Amniotic stem cell (primary cell): ENCODE measurements at places on chromosomes 4 and X.

- no peak for DNase-seq
Measured at GRCh38 chrX:129058405-129058804, 464.9 kb downstream of the SMARCA1 start.

DNA sequence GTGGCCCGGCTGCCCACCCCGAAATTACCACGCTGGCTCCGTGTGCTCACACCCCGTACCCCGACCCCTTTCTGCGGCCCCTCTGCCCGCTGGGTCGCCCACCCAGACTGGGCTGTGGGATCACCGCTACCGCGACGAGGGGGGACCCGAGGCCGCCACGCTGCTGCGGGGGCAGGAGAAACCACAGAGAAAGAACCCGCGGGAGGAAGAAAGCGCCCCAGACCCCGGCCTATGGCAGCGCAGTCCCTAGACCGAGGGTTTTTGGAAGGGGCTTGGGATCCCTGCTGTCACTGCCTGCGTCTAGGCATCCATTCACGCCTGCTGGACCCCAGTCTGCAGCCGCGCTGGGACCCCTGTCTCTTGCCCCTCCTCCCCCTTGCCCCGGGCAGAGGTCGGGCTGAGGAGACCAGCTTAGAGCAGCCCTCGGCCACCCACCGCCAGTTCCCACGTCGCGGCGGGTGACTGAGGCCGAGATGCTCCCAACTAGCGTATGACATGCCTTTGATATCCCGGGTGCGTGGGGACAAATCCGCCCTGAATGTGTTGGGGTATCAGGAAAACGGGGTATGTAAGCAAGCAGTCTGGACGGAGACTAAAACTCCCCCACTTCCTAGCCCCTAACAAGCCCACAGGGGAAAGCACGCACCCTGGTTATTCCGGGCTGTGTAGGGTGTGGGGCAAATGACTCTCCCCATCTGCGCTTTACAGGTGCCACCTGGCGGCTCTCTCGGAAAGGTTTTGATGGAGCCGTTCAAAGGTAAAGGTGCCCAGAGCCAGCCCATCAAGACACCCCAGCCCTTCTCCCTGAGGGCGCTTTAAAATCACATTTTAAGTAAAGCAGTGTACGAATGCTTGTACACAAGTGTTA lies 862 bp upstream of the INPP4B start:
- DNase-seq = no peak

GRCh38 chrX:107968623-107969022 lies 13.5 kb downstream of the TEX13B start:
- DNase-seq = no peak

DNA sequence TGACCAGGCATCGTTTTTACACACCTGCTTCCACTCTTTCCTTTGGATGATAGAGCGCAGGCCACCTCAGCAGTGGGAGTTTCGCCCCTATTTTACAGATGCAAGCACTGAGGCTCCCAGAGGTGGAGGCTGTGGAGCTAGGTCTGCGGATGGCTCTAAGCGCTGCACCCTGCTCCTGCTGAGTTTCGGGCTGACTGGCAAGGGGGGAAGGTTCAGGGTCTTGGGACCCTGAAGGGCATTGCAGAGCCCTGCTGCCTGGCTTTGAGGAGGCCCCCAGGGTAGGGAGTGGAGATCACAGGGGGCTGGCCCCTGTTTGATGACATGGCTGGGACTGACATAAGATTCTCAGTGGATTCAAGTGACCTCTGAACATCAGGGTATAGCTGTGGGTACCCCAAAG lies 62.8 kb upstream of the NKX1-1 start:
- no peak for DNase-seq

- DNase-seq = no peak
Measured at GRCh38 chr4:98245226-98245625, 16.0 kb upstream of the RAP1GDS1 start.

DNA sequence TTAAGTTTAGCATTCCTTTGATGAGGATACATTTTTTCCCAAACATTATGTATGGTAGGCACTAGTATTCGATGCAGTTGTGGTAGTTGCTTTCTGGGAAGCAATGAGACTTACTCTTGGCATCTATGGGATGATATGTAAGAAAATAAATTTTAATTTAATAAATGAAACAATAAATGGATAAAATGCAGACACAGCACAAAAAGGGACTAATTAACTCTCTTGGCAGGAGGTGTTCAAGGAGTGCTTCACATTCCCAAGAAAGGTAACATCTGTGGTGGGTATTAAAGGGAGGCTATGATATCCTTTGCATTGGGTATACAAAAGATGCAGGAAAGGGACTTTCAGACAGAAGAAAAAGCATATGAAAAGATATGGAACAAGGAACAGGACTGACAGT lies 111.0 kb downstream of the PGRMC2 start:
- DNase-seq = no peak

- DNase-seq = no peak
Measured at GRCh38 chr4:2798399-2799223, 5.7 kb downstream of the SH3BP2 start.

DNA sequence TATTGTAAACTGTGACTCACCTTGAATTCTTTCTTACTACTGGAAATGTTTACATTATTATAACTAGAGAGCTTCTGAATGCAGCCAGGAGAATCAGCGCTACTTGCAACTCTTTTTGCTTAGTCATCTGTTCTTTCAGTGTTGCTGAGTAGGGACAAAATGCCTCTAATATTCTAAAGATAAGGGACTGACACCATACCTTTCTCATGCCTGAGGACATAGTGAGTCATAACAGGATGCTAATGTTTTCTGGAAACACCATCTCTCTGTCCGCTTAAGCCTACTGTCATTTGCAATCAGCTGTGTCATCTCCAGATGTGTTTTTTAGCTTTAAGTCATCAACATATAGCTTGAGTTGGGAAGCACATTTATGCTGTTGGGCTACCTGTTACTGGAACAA lies 108.3 kb downstream of the QRFPR start:
- peak; percentile 24 for DNase-seq

DNA sequence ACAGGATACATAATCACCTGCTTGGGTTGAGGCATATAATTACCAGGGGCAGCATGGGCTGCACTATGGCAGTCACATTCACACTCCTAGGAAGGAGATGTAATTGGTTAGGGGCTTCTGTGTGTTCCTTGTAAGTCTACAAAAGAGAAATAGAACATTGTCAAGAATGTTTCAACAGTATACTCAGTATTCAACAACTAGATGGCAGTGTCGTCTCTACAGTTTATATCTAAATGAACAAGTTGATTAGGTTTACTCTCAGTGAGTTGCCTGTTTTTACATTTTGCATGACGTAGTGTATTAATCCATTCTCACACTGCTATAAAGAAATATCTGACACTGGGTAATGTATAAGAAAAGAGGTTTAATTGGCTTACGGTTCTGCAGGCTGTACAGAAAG lies 50.5 kb upstream of the RAB33B start:
- no peak for DNase-seq

- DNase-seq = no peak
Measured at GRCh38 chrX:151153667-151154066, 22.7 kb upstream of the GPR50 start.

DNA sequence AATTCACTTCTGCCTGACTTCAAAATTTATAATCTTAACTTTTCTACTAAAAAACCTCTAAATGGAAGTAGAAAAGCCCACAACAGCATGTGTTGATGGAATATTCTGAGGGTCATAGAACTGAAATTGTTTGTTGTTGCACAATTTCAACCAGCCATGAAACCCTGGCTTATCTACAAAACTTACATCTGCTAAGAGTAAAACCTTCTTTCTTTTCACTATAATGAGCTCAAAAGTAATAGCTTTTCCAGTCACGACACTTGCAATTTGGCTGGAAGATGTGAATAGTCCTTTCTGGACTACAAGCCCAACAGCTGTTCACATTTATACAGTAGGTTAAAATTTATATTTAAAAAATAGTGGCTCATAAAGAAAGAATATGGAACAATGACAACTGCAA lies 250.0 kb downstream of the GPAT3 start:
- DNase-seq = no peak

DNA sequence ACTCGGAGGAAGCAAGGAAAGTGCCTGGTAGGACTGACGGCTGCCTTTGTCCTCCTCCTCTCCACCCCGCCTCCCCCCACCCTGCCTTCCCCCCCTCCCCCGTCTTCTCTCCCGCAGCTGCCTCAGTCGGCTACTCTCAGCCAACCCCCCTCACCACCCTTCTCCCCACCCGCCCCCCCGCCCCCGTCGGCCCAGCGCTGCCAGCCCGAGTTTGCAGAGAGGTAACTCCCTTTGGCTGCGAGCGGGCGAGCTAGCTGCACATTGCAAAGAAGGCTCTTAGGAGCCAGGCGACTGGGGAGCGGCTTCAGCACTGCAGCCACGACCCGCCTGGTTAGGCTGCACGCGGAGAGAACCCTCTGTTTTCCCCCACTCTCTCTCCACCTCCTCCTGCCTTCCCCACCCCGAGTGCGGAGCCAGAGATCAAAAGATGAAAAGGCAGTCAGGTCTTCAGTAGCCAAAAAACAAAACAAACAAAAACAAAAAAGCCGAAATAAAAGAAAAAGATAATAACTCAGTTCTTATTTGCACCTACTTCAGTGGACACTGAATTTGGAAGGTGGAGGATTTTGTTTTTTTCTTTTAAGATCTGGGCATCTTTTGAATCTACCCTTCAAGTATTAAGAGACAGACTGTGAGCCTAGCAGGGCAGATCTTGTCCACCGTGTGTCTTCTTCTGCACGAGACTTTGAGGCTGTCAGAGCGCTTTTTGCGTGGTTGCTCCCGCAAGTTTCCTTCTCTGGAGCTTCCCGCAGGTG lies 637 bp downstream of the AR start:
- no peak for DNase-seq

DNA sequence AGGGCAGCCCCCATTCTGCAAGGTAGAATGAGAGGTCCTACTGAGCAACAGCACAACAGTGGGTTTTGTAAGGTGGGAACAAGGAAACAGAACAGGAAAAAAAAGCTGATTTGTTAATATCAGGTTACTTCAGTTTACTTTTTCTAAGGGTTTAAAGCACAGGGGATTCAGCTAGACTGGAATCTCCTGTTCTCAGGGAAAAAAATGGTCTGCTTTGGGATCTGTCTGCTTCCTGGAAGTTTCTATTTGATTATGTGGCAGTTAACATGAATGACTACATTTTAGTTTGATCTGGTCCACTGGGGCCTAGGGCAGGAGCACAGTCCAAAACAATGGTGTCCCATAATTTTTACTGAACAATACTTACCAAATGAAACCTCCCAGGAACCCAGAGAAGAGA lies 104.6 kb downstream of the FBXW7 start:
- no peak for DNase-seq

DNA sequence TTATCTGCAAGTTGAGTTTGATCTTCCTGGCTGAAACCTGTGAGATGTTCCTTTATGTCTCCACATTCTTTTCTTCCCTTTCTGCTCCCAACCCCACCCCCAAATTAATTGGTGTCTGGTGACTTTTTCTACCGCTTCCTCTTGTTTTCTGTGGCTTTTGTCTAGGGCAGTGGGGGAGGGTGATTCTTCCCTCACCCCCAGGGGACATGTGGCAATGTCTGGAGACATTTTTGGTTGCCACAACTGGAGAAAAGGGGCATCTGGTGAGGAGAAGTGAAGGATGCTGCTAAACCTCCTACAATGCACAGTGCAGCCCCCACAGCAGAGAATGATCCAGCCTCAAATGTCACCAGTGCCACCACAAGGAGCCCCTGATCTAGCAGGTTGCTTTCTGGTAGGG lies 152.9 kb downstream of the NHS start:
- DNase-seq = no peak

GRCh38 chr4:108592674-108592986 lies 27.7 kb upstream of the RPL34 start:
- no peak for DNase-seq

DNA sequence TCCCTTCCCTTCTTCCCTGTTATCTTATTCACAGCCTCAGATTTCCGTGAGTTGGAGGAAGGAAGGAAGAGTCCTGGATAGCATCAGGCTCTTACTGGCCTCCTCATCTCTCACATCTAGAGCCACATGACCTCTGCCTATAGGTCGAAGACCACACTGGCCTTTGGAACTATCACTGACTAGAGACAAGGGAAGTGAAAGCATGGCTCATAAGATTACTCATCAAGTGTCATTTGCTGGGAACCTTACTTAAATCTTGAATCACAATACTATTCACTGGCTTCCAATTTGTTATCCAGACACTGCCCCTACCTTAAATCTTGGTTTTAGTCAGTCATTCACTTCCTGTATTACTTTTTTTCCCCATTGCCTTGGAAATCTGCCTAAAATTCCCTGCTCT lies 61.6 kb upstream of the MTMR8 start:
- DNase-seq = no peak
